ENCODE measurements at places on chromosomes 2 and 18.

DNA sequence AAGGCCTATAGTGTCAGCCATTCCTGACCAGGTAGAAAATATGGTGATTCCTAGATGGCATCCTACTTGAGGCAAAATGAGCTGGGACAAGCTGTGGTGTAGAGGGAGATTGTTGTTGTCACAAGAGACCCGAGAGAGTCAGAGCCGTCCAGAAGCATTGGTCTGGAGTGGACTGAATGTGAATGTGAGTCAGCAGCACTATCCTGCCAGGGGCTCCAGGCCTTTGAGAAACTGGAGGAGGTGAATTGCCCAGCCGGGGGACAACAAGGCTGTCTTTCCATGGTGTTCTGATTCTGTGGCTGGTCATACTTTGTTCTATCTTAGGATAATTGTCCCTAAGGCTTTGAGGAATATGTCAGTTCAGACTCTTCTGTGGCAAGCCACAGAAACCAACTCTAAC is 29.4 kb upstream of the EIF2AK3 start:
- DNase-seq = no peak

GRCh38 chr2:231663458-231664212 is 44.7 kb upstream of the PTMA start:
- no peak for DNase-seq

- DNase-seq = no peak
These were observed 1.3 kb downstream of the ING5 start for GRCh38 chr2:241703032-241703604.

GRCh38 chr2:168694173-168694572 is 108.3 kb upstream of the NOSTRIN start:
- no peak for DNase-seq

GRCh38 chr18:28063926-28064325 is 113.0 kb downstream of the CDH2 start:
- no peak for DNase-seq

- peak; percentile 4 for DNase-seq
These were observed 28.9 kb upstream of the CNOT11 start for GRCh38 chr2:101223814-101224231.

DNA sequence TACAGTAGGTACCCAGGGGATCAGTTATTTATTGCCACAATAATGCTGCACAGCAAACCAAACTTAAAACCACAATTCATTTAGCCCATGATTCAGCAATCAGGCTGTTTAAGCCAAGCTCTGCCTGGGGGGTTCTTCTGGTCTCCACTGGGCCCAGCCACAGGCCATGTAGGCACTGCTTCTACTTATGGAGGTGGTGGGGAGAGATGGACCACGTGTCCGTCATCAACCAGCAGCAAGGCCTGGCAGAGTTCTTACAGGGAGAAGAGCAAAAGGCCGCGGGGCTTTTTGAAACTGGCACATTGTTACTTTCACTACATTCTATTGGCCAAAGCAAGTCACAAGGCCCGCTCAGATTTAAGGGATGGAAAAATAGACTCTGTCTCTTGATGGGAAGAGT is 76.3 kb upstream of the DAPL1 start:
- DNase-seq = no peak

DNA sequence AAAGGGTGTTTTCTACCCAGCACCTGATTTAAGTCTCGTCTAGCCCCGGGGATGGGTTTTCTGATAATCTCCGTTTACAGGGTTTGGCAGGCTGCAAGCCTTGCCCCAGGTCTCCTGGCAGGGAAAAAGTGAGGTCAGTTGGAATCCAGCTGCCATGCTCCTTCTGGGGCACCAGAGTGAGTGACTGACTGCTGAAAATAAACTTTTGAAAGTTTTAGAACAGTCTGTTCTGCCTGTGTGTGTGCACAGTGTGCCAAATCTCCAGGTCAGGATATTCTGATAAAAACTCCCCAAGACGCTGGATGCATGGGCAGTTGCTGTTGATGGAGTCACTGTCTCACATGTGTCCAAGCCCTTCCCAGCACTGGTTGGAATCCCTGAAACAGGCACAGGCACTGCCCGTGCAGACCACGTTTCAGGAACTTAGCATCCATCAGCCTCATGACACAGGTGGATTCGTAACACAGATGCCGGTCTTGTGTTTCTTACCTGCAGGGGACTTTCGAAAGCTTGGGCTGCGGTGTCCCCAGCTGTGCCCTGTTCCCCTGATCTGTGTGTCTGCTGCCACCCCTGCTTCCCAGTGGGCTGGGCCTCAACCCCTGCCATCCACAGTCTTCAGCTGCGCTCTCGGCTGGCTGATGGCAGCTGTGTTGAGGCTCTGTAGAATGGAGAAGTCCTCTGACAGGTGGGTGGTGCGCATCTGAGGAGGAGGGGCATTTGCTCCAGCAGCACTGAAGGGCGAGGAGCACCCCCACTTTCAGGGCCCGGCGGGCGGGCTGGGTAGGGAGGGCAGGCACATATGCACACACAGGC is 65.0 kb downstream of the SH3RF3 start:
- DNase-seq = no peak

GRCh38 chr18:9984080-9984479 is 70.3 kb downstream of the VAPA start:
- no peak for DNase-seq

GRCh38 chr18:5841518-5841917 is 53.8 kb downstream of the TMEM200C start:
- DNase-seq = no peak
